Activated CD4-positive, alpha-beta T cell treated with anti-CD3 and anti-CD28 coated beads, Interleukin-2, amount 50 U/mL, for 24 hours (primary cell): ENCODE measurements at places on chromosomes 2 and 18.

GRCh38 chr2:43224571-43225092 lies 1.8 kb downstream of the ZFP36L2 start:
- no peak for DNase-seq

GRCh38 chr2:95277246-95277906 lies 3.1 kb downstream of the PROM2 start:
- no peak for DNase-seq

DNA sequence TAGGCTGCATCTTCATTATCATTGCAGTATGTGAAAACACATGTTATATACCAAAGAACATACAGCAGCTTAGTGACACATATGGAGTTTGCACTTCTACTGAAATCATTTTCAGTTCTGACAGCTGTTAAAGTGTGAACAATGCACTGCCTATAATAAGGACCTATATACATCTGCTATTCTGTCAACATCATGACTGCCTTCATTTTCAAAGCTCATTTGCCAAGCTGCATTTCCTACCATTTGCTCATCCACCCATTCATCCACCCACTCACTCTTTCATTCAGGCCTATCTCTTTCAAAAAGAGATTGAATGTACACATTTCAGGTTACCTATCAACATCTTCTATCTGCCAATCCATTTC lies 81.7 kb upstream of the STK17B start:
- no peak for DNase-seq

GRCh38 chr2:228581731-228582130 lies 400.2 kb upstream of the SPHKAP start:
- DNase-seq = no peak

- no peak for DNase-seq
Measured at GRCh38 chr2:140359056-140359771, 1579.0 kb upstream of the NXPH2 start.

GRCh38 chr2:137837830-137838229 lies 126.4 kb upstream of the HNMT start:
- DNase-seq = no peak

DNA sequence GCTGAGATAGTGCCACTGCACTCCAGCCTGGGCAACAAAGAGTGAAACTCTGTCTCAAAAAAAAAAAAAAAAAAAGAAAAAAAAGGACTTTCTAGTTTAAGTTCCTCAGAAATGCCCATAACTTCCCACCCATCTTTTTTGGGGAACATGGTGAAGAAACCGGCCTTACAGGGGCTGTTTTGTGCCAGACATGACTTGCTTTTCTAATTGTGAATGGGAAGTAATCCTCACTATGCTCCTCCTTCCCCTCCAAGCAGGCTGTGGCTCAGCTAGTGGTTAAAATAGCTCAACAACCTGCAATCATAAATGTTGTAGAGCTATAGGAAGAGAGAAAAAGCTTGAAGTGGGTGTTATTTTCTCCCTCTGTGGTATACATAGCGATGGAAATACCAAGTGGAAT lies 34.1 kb upstream of the OLA1 start:
- DNase-seq = no peak

GRCh38 chr2:147331790-147332419 lies 512.9 kb upstream of the ACVR2A start:
- DNase-seq = no peak

GRCh38 chr18:54952026-54952425 lies 7.2 kb downstream of the CCDC68 start:
- no peak for DNase-seq

- no peak for DNase-seq
Measured at GRCh38 chr18:53698907-53699306, 525.6 kb downstream of the MBD2 start.

DNA sequence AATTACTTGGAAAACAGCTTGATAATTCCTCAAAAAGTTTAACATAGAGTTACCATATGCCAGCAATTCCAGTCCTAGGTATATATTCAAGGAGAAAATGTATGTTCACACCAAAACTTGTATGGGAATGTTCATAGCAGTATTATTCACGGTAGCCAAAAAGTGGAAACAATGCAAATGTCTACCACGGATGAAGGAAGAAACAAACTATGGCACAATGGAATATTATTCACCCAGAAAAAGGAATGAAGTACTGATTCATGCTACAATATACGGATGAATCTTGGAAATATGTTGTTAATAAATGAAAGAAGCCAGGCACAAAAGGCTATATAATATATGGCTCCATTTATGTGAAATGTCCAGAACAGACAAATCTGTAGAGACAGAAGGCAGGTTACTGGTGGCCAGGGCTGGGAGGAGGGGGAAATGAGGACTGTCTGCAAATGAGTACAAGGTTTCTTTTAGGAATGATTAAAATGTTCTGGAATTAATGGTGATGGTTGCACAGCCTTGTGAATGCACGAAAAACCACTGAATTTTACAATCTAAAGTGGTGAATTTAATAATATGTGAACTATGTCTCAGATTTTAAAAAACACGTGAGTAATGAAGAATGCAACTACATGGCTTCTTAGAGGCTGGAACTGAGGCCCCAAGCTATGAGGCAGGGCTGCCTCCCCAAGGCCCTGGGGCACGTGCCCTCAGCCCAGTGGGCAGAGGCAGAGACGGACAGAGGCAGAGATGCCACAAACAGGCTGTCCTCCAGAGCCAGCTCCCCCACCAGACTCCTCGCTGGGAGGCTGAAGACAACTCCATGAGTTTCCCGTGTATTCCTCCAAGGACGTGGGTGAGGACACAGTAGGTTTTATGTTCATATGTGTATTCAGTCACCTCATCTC lies 5.0 kb downstream of the LIMS2 start:
- DNase-seq = no peak

DNA sequence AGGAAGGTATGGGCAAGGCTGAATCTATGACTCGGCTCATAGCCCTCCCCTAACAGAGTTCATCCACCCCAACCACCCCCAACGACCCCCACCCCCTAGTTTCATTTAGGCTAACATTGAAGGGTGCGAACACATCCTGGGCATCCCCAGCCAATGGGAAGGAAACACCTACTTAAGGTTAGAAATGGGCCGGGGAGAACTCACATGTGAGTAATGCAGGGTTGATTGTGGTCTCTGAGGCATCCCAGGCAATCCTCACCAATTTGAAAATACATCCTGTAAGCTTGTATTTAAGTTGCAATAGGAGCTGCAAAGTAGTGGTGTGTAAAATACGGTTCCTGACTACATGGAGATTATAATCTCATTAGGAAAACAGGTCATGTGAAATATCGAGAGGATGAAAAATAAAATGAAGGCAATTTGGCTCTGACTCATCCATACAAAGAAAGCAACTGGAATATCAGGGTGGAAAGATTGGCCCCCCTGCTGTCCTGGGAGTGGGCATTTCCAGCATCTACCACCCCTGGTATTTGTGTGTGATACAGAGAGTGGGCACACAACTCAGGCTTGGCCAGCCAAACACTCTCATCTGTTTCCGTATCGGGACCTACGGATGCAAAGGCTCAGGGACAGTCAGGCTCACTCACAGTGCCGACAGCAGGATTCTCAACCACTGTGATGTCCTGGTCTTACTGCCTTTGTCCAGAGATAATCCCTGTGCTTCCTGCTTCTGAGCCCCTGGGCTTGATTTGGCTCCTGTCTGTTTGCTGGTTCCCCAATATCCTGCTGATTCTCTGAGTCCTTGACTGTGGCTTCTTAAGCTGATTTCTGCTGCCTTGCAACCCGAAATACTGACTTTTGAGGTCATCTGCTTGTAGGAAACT lies 90.0 kb upstream of the NCKAP5 start:
- DNase-seq = no peak

- DNase-seq = no peak
Measured at GRCh38 chr2:179311101-179311500, 46.5 kb upstream of the SESTD1 start.

- DNase-seq = no peak
Measured at GRCh38 chr18:4351005-4351404, 104.1 kb downstream of the DLGAP1 start.

DNA sequence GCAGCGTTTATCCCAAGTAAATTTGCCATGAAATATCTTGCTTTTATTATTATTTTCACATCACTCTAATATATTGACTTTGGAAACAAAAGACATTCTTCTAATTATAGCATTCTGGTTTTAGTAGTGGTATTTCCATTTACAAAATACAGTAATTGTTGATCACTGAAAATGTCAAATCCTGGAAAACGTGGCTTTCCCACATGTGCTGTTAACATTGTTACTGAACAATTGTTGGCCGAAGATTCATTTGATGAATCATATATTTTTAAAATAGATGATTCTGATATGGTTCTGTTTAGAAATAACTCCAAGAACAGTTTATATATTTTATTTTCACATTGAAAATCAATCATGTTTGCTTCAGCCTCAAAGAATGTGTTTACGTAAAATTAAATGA lies 32.9 kb downstream of the SP140 start:
- no peak for DNase-seq

DNA sequence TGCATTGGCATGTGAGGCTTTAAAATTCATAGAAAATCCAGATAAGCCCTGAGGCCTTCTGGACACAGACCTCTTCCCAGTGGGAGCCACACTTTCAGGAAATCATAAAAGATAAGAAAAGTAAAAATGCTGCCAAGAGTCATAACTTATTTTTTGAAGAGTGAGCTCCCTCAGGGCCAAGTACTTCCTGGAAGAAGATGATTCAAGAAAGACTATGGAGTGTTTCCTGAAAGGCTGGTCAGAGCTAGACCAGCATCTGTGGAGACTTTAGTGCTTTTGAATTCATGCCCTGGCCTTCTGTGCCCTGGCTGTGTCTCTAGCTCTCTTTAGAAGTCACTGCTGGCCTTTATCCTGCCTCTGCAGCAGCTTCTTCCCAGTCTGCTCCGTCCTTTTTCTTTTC lies 6.4 kb upstream of the XDH start:
- DNase-seq = no peak

- no peak for DNase-seq
Measured at GRCh38 chr2:11941201-11942177, 195.1 kb downstream of the LPIN1 start.

- DNase-seq = no peak
Measured at GRCh38 chr2:170029551-170029950, 148.4 kb upstream of the MYO3B start.

DNA sequence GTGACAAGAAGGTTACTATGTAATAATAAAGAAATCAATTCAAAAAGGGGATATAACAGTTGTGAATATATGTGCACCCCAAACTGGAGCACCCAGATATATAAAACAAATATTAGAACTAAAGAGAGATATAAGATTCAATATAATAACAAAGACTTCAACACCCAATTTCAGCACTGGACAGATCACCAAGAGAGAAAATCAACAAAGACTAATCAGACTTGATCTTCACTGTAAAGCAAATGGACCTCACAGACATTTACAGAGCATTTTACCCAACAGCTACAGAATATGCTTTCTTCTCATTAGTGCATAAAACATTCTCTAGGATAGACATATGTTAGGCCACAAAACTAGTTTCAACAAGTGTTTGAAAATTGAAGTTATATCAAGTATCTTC lies 287.7 kb downstream of the DSC3 start:
- DNase-seq = no peak

- DNase-seq = no peak
Measured at GRCh38 chr18:41886126-41886807, 68.8 kb upstream of the PIK3C3 start.

- no peak for DNase-seq
Measured at GRCh38 chr2:157898591-157898996, 22.5 kb upstream of the ACVR1 start.

GRCh38 chr2:20129331-20130159 lies 78.1 kb upstream of the LAPTM4A start:
- no peak for DNase-seq

DNA sequence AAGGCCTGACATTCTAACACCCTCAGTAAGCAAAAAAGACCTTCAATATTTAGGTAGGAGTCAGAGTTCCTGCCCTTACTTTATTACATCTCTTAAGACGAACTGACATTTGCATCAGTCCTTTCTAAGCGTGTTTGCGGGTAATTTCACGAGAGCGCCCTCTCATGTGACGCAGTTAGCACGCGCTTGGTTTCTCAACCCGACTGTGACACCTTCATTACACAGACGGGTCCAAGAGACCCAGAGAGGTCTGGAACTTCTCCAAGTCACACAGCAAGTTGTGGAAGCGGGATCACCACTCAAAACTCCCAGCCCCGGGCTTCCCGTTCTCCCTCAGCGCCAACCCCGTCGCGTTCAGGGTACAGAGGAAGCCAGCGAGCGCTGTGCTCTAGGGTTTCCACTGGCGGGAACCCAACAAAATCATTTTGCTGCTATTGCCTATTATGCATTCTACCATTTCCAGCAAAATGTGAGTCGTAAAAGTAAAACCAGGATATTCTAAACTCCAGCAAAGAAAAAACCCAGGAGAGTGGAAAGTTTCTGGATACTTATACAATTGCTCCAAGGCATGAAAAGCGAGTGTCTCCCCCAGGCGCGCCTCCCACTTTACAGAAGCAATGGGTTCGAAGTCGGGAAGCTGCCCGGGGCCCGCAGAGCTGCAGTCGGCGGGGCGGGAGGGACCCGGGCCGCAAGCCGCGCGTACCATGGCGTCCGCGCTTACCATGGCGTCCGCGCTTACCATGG lies 601 bp downstream of the ENOSF1 start:
- peak; percentile 57 for DNase-seq

- DNase-seq = no peak
Measured at GRCh38 chr2:68738906-68739594, 4.4 kb downstream of the ARHGAP25 start.

GRCh38 chr2:69200107-69200520 lies 186.9 kb downstream of the GFPT1 start:
- DNase-seq = no peak

GRCh38 chr2:28604284-28604843 lies 108.5 kb downstream of the PLB1 start:
- DNase-seq = no peak

DNA sequence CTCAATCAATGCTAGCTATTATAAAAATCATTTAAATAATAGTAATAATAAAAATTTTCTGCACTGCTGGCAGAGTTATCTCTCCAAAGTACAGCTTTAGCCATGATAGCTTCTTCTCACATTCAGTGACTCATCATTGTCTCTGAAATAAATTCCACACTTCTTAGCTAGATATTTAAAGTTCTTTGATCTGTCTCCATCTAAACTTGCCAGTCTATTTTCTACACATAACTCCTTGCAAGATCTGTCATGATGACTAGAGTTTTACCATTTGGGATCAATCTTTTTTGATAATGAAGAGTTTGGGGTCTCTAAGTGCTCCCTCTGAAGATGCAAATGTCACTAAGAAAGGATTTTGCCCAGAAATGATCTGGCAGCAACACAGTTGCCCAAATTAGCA lies 155.4 kb upstream of the LHCGR start:
- DNase-seq = no peak

DNA sequence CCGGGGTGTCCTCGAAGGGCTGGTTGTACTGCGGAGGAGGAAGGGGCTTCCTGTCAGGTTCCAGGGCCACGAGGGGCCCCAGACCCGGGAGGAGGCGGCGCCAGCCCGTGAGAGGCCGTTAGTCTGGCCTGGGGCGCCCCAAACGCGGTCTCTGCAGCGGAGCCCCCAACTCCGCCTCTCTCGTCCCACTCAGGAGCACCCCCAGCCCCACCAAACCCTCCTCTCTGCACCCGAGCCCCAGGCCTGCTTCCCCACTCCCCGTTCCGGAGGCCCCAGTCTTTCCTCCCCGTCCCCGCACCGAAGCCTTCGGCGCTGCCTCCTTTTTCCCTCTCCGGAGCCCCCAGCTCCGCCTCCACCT lies 473 bp downstream of the HJURP start:
- DNase-seq = no peak

- no peak for DNase-seq
Measured at GRCh38 chr2:232519581-232520438, at the start of gene PRSS56. Gene PRSS56, plus strand, starts transcription at chr2:232520388. Its CDS starts 211 bp downstream, at chr2:232520599.

- DNase-seq = no peak
Measured at GRCh38 chr18:6561420-6561861, 146.7 kb upstream of the L3MBTL4 start.
